ENCODE measurements at places on chromosomes 7 and 10. TPM values are rescaled to one million over a fixed set of nuclear protein-coding genes. Genes with fewer than 3 reads are reported as not detected.

Gene SPDYE16
- total RNA-seq, result not detected

Gene GPR37
- 0.71 TPM for total RNA-seq

Gene EGFR
- 139 TPM for total RNA-seq

Gene ASIC3
- 12.8 TPM for total RNA-seq

Gene GNAT3
- total RNA-seq, result not detected

Gene CUL2
- 24.2 TPM for total RNA-seq

Gene SCART1
- 0.26 TPM for total RNA-seq

Gene TMEM184A
- total RNA-seq, result 8.7 TPM

Gene TLL2
- 0.08 TPM for total RNA-seq

Gene STAMBPL1
- total RNA-seq, result 35.9 TPM

Gene GRID2IP
- total RNA-seq, result 0.01 TPM

Gene CDCA7L
- total RNA-seq, result 16.4 TPM

Gene WNT8B
- not detected for total RNA-seq

Gene MMP21
- total RNA-seq, result not detected

Gene USP6NL
- 11.3 TPM for total RNA-seq

Gene PDK4
- 4.5 TPM for total RNA-seq

Gene FRMPD2
- not detected for total RNA-seq

Gene C10orf105
- not detected for total RNA-seq

Gene LOXL4
- 1.3 TPM for total RNA-seq

Gene GPR15LG
- total RNA-seq, result not detected

Gene RET
- 0.40 TPM for total RNA-seq

Gene NKX1-2
- total RNA-seq, result not detected

Gene NYAP1
- total RNA-seq, result 0.98 TPM

Gene GNGT1
- total RNA-seq, result not detected

Gene CLRN3
- total RNA-seq, result not detected

Gene TEX47
- not detected for total RNA-seq

Gene NPY4R2
- total RNA-seq, result 27.3 TPM
